ENCODE measurements at places on chromosomes 2 and 18.

DNA sequence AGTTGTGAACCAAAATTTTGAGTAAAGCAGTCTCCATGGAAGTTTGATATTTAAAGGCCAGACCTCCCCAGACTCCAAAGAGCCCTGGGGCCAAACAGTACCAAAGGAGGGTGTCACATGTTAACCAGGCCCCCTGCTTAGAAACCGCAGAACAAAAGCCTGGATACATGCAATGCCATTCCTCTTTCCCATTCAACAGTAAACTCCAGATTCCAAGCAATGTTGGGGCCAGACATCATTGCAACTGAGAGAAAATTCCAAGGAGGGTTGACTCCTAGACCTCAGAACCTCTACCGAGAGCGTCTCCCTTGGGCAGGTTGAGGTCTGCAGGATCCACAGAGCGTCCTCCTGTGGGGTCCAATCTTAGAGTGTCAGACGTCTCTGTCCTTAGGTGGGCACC lies 404.4 kb upstream of the SYT4 start:
- no peak for DNase-seq

GRCh38 chr18:36814994-36815393 lies 13.8 kb downstream of the TPGS2 start:
- no peak for DNase-seq

DNA sequence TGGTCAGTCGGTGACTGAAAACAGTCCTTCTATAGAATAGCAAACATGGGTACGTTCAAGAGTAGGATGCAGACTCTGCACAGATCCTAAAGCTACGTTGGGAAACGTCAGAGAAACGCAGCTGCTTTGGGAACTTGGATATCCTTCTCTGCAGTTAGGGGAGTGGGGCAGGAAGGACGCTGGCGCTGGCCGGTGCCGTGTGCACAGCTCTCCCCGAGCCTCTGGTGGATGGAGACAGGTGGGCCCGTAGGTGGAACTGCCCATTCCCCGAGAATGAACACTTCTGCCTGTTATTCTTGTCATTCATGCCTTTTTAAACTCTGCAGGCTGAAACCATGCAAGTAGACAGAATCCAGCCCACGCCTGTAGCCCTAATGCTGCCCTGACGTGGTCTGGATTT lies 91.7 kb upstream of the MBOAT2 start:
- DNase-seq = no peak

DNA sequence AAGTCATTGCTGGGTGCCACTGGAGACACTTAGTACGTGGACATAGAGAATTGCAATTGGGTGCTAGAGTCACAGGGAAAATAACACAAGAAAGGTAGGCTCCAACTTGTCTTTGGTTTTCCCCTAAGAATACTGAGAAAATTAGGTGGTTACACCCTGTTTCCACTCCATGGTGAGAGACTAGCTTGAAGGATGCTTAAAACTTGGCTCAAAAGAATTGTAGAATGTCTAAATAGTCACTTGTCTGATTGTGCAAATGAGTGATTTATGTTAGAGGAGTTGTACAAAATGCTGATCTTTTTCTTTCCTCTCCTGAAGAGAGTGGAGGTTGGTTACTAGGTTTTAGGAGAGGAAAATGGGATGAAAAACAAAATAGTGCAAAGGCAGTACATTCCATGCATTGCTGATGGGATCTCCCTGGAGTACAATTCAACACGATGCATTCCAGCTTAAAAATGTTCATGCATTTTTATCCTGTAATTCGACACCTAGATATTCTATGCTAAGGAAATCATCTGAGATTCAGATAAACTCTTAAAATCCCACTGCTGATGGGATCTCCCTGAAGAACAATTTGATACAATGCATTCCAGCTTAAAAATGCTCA lies 2.2 kb upstream of the SERPINB12 start:
- no peak for DNase-seq

- DNase-seq = no peak
Measured at GRCh38 chr2:102999958-103000357, 238.1 kb downstream of the TMEM182 start.

DNA sequence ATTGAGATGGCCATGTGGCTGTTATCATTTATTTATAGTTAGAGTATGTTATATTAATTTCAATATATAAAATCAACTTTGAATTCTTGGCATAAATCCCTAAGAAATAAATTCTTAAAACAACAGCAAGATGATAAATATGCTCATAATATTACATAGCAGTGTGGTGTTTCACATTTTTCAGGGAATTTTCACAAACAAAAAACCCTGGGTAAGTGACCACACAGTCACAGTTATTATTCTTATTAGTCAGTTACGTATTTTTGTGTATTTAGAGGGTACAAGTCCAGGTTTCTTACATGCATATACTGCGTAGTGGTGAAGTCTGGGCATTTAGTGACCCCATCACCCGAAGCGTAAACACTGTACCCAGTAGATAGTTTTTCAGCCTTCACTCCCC lies 289.5 kb upstream of the REV1 start:
- DNase-seq = no peak

DNA sequence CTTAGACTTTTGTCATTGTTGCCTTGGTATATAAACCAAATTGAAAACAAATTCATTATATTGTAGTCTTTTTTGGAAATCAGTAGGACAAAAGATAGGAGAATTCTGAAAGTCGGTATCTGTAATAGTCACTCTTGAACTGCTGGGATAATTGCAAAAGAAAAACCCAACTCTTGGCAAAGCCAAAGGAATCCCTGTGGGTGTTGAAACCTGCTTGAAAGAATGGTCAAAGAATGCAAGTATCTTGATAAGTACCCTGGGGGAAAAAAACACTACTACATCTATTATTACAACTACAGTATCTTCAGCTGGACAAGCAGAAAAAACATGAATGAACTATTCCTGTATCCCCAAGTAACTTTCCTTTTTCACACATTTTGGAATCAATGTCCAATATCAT lies 7.3 kb upstream of the FAM237A start:
- DNase-seq = no peak

DNA sequence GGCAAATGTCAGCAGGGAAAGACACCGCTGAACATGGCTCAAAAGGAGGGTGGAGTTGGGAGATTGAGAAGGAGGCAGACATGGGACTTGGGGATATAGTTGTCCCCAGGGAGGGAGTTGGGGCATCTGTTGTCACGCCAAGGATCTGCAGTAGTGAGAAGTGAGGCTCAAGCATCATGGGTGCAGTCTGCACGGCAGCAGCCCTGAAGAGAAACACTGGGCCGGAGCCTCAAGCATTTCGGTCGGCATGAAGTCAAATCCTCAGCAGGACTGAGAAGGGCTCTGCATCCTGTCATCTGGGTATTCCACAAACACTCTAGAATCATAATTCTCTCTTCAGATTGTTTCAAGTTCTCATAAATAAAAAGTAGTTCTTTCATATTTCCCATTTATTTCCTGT lies 132.7 kb upstream of the DAPL1 start:
- DNase-seq = no peak

GRCh38 chr2:129711816-129712675 lies 267.4 kb upstream of the RAB6C start:
- DNase-seq = no peak

DNA sequence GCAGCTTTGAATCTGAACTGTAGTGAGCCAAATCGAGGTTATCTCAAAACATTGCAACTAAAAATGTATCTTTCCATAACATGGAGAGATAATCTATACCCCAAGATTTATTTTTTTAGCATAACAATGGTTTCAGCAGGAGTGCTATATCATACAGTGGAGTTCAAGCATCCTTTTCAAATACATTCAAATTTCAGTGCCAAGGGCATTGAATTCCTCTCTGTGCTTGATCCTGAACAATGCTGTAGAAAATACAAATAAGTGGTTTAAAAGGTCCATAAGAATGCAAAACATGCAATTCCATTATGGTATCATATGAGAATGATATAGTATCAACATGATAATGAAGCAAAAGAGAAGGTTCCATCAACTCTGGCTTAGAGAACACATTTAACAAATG lies 201.7 kb downstream of the TXNL1 start:
- DNase-seq = no peak

- DNase-seq = no peak
Measured at GRCh38 chr18:44579028-44579702, 101.5 kb upstream of the SETBP1 start.

- DNase-seq = no peak
Measured at GRCh38 chr2:191601060-191601459, 76.9 kb upstream of the NABP1 start.

DNA sequence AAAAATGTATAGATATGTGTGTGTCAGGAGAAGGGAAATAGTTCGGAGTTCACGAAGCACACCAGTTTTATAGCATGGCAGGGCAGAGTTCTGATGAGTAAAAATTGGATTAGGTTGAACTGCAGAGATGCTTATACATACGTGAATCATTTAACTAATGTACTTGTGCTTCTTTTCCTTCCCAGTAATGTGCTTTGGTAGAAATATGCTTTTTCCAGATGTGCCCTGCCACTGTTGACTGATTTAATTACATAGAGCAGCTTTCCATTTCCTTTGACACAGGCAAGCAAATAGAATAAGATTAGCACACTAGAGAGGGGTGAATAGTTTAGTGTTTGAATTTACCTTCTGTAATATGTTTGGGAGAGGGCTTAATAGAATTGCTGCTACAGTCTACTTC lies 28.9 kb upstream of the ARMC9 start:
- DNase-seq = no peak

DNA sequence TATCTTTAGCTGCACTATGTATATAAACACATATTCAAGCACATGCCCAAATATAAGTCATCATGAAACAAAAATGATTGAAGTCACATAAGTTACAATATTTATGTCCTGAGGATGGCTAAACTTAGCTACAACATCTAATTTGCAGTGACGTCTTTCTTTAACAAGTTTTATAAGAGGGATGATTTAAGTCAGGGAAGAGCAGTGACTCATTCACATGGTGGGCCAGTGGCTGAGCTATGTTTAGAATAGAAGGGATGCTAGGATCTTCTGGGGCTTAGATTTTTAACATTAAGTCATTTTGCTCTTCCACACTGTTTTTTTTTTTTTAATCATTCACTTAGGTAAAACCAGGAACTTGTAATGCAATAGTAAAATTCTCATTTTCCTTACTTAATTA lies 22.3 kb downstream of the ADCYAP1 start:
- DNase-seq = no peak

- no peak for DNase-seq
Measured at GRCh38 chr2:218780046-218780445, 1.9 kb upstream of the CYP27A1 start.

DNA sequence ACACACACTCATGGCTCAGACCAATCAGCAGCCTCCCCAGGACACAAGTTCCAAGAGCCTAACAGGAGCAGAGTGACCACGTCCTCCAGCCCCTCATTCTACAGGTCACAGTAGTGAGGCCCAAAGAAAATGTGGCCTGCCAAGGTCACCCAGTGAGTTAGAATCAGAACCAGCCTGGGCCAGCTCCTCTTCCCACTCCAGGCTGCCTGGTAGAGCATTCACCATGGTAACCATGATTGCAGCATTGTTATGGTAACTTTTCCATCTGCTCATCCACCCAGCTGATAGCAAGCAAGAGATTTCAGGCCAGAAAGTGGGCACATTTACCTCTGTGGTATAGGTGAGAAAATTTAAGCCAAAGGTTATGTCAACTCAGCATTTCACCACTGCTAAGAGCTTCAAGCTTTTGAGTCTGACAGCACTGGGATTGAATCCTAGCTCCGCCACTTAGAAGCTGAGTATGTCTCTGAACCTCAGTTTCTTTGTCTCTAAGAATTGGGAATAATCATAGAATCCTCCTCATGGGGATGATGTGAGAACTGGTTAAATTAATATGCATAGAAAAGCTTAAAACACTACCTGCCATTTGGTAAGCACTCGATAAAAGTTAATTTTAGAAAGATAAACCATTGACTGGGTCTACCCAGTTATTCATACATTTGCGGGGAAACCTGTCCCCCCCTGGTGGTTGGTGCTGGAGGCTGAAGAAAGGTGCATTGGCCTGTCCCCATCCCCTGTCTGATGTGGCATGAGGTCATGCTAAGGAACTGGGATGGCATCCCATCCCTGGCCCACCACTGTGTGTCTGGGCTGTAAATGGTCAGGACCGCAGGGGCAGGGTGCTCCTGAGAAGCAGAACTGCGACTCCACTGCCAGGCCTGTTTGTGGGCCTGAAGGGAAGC lies 181.5 kb downstream of the KLHL29 start:
- peak; percentile 45 for DNase-seq

DNA sequence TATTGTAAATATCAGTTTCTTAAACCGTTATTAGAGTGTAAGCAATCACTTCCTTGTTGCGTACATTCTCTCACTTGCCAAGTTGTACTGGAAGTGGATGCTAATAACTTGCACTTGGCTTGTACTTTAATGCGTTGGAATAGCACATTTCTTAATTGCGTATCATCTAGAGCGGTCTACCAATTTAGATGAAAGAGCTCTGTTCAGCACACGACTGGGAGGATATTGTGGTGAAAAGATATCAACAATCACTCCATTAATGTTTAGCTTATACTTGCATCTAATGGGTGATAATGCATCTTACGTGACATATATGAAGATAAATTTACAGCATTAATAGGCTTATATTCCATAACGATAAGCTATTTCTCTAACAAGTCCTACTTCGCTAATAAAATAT lies 11.7 kb upstream of the TMEFF2 start:
- DNase-seq = no peak

DNA sequence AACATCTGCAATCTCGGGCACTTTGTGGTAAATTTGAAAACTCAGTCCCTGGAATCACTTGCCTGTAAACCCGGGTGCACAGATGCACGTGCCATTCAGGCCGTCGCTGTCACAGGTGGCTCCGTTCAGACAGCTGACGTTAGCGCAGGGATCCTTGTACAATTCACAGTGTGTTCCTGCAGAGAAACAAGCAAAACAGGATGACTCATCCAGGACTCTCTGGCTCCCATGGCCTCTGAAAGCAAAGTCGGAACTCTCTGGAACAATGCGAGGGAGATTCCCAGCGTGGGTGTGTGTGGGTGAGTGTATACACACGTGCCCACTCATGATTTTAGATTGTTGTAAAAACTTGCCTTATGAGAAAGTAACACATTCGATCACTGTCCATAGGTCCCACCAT lies 136.1 kb upstream of the PID1 start:
- no peak for DNase-seq

DNA sequence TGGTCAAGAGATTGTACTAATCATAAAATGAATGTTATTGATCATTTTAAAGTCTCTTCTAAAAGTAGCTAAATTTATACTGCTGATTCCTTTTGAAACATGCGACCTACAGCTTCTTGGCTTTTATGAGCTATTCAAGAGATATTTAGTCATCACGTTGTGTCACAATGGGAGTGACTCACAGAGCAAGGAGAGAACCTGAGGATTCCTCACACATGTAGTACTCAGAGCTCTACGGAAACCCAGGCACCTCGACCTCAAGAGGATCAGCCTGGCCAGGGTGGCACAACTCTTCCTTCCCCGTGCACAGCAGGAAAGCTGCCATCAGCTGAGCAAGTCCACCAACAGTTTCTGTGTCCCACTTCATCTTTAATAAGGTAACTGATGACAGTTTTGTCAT lies at the start of gene DHRS9:
TSS of gene DHRS9 (plus strand) at position 223 of the 400 bp plus-strand sequence. CDS start 12,019 bp downstream, outside the sequence.
- no peak for DNase-seq

GRCh38 chr2:136206613-136207012 lies 88.7 kb upstream of the CXCR4 start:
- peak; percentile 31 for DNase-seq

Data from NCI-H1694 (cell line).